ENCODE measurements at places on chromosomes 7 and 10.
A peak's percentile ranks its signal among the peaks of the same experiment; 100 is the strongest.

- DNase-seq = no peak
These were observed 720.2 kb upstream of the FZD8 start for GRCh38 chr10:36362257-36362656.

DNA sequence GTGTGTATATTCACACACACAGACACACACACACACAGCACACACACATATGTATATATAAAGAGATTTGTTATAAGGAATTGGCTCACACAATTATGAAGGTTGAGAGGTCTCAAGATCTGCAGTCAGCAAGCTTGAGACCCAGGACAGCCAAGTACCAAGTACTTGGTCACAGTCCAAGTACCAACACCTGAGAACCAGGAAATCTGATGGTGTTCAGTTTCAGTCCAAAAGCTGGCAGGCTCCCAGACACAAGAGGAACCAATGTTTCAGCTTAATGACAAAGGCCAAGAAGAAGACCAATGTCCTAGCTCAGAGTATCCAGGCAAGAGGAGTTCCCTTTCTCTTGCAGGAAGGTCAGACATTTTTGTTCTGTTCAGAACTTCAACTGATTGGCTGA is 780.2 kb downstream of the MAGI2 start:
- DNase-seq = no peak

GRCh38 chr10:10845826-10846503 is 171.7 kb upstream of the CELF2 start:
- DNase-seq = no peak

- no peak for DNase-seq
These were observed 1092.5 kb upstream of the C7orf33 start for GRCh38 chr7:147498081-147498480.

- no peak for DNase-seq
These were observed 16.4 kb upstream of the NODAL start for GRCh38 chr10:70457759-70458305.

GRCh38 chr10:126262233-126262838 is 125.9 kb downstream of the ADAM12 start:
- no peak for DNase-seq

GRCh38 chr7:55521512-55521911 is 50.8 kb downstream of the VOPP1 start:
- no peak for DNase-seq

DNA sequence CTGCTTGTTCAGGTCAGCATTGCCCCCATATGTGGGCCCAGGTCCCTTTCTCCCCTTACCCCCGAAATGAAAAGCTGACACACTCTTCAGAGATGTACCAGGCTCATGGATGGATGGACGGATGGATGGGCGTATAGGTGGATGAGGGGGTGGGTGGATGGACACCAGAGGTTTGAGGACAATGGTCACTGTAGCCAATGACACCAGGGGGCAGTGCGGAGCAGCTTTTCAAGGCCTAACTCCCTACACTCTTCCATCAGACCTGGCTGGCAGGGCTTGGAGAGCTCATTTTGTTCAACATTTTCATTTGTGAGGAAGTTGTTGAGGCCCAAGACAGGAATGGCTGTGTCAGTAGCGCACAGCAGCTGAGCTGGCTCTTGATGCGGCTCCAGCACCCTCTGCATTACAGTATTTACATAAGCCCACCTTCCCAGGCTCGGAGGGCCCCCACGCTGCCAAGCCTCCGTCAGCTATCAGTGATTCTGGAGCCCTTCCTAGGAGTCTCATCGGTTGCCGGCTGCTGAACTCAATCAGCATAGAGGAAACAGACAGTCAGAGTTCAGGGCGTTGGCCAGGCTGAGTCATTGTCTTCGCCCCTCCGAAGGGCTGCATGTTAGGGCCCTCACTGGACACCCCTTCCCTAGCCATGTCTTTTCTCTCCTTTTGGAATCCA is 11.6 kb upstream of the FFAR4 start:
- DNase-seq = peak; percentile 39

GRCh38 chr10:58996063-58996462 is 180.4 kb upstream of the PHYHIPL start:
- no peak for DNase-seq
